LHCN-M2 (cell line): ENCODE measurements at places on chromosomes 13 and 19. TPM values are rescaled to one million over a fixed set of nuclear protein-coding genes. Genes with fewer than 3 reads are reported as not detected.

DNA sequence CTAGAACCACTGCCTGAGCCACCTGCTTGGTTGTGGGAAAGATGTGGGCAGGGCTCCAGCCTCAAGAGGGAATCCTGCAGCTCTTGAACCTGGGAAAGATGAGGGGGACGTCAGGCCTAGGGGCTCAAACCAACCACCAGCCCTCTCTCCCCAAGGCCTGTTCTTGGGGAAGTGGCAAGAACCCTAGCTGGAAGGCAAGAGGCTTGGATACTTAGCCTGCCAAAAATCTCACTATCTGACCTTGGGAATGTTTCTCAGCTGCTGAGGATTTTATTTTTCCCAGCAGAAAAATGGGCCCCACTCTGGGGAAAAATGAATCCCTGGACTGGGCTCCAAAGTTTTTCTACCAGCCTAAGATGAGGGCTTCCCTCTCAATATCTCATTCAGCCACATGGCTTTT, 4.6 kb downstream of the USHBP1 start:
- no peak for DNase-seq

- DNase-seq: no peak
Observed at GRCh38 chr19:3289971-3290569, 65.6 kb downstream of the CELF5 start.

DNA sequence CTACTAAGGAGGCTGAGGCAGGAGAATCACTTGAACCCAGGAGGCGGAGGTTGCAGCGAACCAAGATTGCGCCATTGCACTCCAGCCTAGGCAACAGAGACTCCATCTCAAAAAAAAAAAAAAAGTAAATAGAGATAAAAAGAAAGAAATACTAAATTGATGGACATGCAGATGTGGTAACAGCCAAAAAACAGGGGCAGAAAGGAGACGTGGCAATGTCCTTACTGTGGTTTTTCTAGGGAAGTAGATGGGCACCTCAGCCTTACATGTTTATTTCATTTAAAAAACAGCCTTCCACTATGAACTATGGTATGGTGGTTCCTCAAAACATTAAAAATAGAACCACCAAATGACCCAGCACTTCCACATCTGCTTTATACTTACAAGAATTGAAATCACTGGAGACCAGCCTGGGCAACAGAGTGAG, 6.5 kb upstream of the EIF3G start:
- no peak for DNase-seq

DNA sequence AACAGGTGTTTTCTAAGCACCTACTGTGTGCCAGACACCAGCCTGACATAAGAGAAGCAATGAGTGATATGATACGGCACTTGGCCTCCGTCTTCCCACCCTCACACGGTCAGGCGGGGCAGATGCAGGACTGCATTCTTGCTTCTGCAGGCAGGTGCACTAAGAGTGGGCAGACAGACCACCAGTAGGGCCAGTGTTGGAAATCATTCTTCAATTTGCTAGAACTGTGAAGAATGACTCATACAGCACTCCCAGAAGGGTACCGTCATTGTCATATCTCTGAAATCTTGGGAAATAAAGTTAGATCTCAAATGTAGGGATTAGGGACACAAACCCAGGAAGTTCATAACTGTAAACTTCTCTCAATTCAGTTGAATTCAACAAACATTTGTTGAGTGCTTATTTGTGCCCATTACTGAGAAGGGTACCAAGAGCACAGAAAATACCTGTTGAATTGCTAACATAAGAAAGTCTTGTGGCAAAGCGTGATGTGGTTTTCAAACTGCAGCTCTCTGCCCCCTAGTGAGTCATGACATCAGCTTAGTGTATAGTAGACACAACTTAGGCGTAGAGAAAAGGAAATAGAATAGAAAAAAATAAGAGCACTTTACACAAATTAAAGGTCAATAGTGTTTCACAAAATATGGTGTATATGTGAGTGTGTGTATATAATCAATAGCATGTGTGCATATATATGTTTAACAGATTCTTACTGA, 76.1 kb downstream of the TEX26 start:
- peak; percentile 13 for DNase-seq

DNA sequence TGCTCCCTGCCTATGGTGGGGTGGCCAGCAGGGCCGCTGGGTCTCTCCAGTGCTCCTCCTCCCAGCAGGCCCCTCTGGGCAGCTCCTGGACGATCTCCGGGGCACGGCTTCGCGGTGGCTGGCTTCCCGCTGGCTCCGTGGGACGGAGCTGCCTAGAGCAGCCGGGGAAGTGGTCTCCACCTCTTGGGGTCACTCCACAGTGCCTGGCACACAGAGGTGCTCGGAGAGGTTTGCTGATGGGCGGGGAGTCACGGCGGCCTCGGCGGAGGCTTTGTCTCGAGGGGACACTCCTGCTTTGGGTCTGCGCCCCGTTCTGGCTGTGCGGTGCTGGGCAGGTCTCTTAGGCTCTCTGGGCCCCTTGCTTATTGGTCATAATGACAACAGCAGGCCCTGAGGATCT, 9.9 kb upstream of the CACTIN start:
- DNase-seq: no peak

GRCh38 chr19:35973487-35973886, 21.5 kb upstream of the SDHAF1 start:
- no peak for DNase-seq

DNA sequence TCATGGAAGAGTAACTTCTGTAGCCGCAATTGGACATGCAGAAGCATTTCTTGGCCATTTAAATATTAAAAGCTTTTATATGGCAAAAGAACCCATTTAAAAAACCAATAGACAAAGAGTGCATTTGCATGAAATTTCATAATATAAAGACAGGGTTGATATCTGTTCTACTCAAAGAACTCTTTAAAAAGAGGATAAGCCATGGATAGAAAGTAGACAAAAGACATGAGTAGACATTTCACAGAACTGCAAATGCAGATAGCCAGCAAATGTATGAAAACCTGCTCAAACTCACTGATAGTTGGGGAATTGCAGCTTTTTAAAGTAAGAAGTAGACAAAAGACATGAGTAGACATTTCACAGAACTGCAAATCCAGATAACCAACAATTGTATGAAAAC, 218.1 kb downstream of the SHISA2 start:
- DNase-seq: no peak

- DNase-seq: no peak
Observed at GRCh38 chr13:105497597-105497996, 1037.9 kb downstream of the EFNB2 start.

- DNase-seq: peak; percentile 75
Observed at GRCh38 chr19:46180701-46181387, 32.8 kb downstream of the IGFL2 start.

- peak; percentile 19 for DNase-seq
Observed at GRCh38 chr13:98207416-98207815, 30.3 kb upstream of the RNF113B start.

GRCh38 chr13:94248454-94249228, 230.8 kb downstream of the DCT start:
- no peak for DNase-seq

Gene CEACAM1
- not detected in 2 replicates for total RNA-seq

Gene CLEC4M
- total RNA-seq: not detected in 2 replicates

Gene GNG8
- not detected in 2 replicates for total RNA-seq

Gene FLT3LG
- 2.6 and 4.6 TPM in 2 replicates for total RNA-seq

Gene APOC4
- total RNA-seq: not detected in 2 replicates

Gene HCST
- not detected in 2 replicates for total RNA-seq
